Activated CD4-positive, alpha-beta memory T cell treated with anti-CD3 and anti-CD28 coated beads for 36 hours (primary cell): ENCODE measurements at places on chromosomes 5 and 9. TPM values are rescaled to one million over a fixed set of nuclear protein-coding genes. Genes with fewer than 3 reads are reported as not detected.

The GPR151 gene
- not detected for total RNA-seq

The GKAP1 gene
- 4.2 TPM for total RNA-seq

The SOX30 gene
- 0.93 TPM for total RNA-seq

The TMEM215 gene
- not detected for total RNA-seq

The INSL6 gene
- total RNA-seq: not detected

The IFNK gene
- not detected for total RNA-seq

The TNFSF15 gene
- total RNA-seq: 0.14 TPM

The FUT7 gene
- total RNA-seq: 1.3 TPM

The NMUR2 gene
- not detected for total RNA-seq

The PPP2R2B gene
- 1.0 TPM for total RNA-seq

The SPINK13 gene
- total RNA-seq: not detected

The CACNA1B gene
- 0.17 TPM for total RNA-seq

The G3BP1 gene
- 237 TPM for total RNA-seq

The SPINK4 gene
- not detected for total RNA-seq

The PCDHB10 gene
- total RNA-seq: not detected

The OTP gene
- total RNA-seq: not detected

The IL3 gene
- 23.1 TPM for total RNA-seq

The ORM2 gene
- not detected for total RNA-seq

The PCDHAC2 gene
- not detected for total RNA-seq

The MAPK9 gene
- total RNA-seq: 41.7 TPM

The SV2C gene
- total RNA-seq: 0.10 TPM

The TOMM5 gene
- total RNA-seq: 147 TPM

The SH3TC2 gene
- total RNA-seq: not detected

The TCOF1 gene
- total RNA-seq: 95.0 TPM

The PTGER4 gene
- total RNA-seq: 59.9 TPM

The ST8SIA4 gene
- 35.1 TPM for total RNA-seq

The CTXN3 gene
- not detected for total RNA-seq

The IFNA2 gene
- not detected for total RNA-seq

The MELK gene
- 69.6 TPM for total RNA-seq

The HAVCR1 gene
- total RNA-seq: 0.27 TPM

The SPATA31E1 gene
- not detected for total RNA-seq

The PDE8B gene
- total RNA-seq: not detected

The FBLL1 gene
- 0.29 TPM for total RNA-seq

The FAM81B gene
- total RNA-seq: not detected

The EDIL3 gene
- total RNA-seq: not detected
